ENCODE measurements at places on chromosomes 3 and 15. TPM values are rescaled to one million over a fixed set of nuclear protein-coding genes. Genes with fewer than 3 reads are reported as not detected.

SLC24A5 gene
- total RNA-seq = not detected

CISH gene
- 17.0 TPM for total RNA-seq

ACKR2 gene
- 6.1 TPM for total RNA-seq

NSUN3 gene
- total RNA-seq = 10.0 TPM

RYR3 gene
- total RNA-seq = 20.2 TPM

SLC27A2 gene
- total RNA-seq = not detected

KCTD6 gene
- 13.0 TPM for total RNA-seq

KCNMB3 gene
- 7.2 TPM for total RNA-seq

- DNase-seq = no peak
Observed at GRCh38 chr3:13088028-13089006, 15.1 kb upstream of the IQSEC1 start.

DNA sequence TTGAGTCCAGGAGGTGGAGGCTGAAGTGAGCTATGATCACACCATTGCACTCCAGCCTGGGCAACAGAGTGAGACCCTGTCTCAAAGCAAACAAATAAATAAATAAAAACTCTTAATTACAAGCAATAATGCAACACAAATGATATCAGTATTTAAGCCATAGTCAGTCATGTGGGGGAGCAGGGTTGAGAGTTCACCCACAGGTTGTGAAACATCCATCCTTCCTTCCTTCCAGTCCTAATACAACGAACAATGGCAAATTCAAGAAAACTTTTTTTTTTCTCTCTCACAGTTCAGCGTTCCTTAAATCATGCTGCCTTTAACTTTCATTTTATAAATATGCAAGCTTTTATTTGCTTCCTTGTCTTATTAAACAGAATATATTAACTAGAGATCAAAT is 24.1 kb downstream of the ZNF592 start:
- DNase-seq = no peak

GRCh38 chr15:81012588-81012987 is 11.9 kb downstream of the TLNRD1 start:
- DNase-seq = peak; percentile 69

- no peak for DNase-seq
Observed at GRCh38 chr3:4981665-4982494, 2.6 kb downstream of the BHLHE40 start.

- DNase-seq = no peak
Observed at GRCh38 chr15:91508633-91509032, 344.9 kb upstream of the SLCO3A1 start.

- DNase-seq = no peak
Observed at GRCh38 chr3:142053244-142053643, 96.1 kb downstream of the TFDP2 start.

- no peak for DNase-seq
Observed at GRCh38 chr3:20256144-20256543, 70.1 kb upstream of the SGO1 start.

- DNase-seq = no peak
Observed at GRCh38 chr3:146314871-146315270, 64.0 kb upstream of the PLSCR4 start.

DNA sequence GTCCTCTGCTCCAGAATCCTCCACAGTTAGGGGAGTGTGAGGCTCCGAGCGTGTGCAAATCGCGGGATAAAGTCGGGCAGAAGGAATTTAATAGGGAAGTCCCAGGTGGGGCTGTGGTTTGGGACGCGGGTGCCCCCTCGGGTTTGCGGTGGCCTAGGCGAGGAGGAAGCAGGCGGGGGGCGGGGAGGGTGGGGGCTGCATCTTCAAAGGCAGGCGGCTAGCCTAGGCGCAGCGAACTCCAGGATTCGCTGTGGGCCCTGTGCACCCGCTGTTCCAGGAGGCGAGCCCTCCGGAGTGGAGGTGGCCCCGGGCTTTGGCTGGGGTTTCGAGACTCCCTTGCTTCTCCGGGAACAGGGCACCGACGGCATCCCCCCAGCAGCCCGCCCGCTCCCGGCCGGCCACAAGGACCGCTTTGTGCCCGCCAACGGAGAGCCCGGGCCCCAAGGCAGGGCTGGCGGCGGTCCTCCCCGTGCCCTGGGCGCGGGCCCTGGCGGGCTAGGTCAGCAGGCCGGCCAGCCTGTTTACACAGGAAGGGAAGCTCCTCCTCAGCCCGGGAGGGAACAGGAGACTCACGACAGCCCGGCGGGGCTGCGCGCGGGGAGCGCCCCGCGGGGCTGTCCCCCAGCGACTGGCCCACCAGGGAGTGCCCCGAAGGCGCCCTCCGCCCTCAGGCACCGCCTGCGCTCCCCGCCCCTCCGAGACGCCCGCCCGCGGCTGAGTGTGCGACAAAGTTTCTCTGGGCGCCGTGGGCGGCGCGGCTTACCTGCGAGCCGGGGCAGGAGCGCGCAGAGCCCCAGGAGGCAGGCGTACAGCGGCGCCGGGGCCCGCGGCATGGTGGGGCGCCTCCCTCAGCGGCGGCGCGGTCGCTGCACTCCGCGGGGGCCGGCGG is 753 bp downstream of the ITGB5 start:
- DNase-seq = peak; percentile 75

DNA sequence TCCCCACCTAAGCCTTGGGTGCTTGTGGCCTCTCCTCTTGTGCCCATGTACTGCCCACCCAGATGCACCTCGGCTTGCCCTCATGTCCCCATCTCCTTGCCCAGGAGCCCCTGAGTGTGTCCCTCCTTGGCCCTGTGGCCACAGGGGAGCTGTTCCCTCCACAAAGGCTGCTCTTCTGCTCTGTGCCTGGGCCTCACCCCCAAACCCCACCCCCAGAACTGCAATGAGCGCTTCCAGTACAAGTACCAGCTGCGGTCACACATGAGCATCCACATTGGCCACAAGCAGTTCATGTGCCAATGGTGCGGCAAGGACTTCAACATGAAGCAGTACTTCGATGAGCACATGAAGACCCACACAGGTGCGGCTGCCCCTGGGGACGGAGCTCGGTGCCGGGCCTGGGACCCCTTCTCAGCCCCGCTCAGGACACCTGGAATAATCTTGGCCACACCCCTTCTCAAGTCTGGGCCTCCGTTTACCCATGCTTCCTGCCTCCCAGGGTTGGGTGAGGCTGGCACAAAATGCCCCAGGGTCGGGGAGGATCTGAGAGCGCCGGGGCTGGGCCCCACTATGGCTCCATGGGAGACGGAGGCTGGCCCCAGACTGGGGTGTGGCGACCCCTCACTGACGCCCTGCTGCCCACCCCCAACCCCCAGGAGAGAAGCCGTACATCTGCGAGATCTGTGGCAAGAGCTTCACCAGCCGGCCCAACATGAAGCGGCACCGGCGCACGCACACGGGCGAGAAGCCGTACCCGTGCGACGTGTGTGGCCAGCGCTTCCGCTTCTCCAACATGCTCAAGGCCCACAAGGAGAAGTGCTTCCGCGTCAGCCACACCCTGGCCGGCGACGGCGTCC is 10.3 kb downstream of the ZBTB47 start:
- DNase-seq = peak; percentile 63

GRCh38 chr3:89098964-89099585 is 8.3 kb upstream of the EPHA3 start:
- no peak for DNase-seq

DNA sequence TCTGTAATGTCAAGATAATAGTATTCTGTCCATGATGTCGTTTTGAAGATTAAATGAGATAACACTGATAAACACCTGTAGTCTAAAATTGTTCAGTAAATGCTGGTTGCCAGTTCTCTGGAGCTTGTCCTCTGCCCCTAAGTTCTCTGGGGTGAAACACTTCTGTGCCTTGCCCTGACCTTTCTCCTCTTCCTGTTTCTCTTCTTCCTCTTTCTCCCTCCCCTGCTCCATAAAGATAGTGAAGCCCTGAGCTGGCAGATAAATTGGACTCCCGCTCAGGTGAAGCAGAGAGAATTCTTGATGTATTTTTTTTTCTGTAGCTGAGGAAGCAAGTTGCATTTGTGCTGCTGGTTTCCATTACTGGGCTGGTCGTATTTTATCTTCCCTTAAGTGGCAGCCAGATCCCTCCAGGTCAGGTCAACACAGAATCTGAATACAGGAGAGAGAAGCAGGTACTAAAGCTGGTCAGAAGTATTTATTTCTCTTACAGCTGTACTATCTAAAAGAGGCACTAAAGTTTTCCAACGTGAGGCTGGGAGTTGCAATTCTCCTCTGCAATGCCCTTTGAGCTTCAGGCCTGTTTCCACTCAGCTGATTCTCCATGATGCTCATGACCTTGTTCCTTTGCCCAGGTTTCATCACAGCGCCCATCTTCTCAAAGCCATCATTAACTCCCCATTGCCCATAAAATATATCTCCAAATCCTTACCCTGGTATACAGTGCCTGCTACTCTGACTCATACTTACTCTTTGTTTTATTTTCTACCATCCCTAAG is 319.3 kb upstream of the CFAP20DC start:
- DNase-seq = no peak

- no peak for DNase-seq
Observed at GRCh38 chr3:108472001-108472591, 38.3 kb downstream of the MYH15 start.

DNA sequence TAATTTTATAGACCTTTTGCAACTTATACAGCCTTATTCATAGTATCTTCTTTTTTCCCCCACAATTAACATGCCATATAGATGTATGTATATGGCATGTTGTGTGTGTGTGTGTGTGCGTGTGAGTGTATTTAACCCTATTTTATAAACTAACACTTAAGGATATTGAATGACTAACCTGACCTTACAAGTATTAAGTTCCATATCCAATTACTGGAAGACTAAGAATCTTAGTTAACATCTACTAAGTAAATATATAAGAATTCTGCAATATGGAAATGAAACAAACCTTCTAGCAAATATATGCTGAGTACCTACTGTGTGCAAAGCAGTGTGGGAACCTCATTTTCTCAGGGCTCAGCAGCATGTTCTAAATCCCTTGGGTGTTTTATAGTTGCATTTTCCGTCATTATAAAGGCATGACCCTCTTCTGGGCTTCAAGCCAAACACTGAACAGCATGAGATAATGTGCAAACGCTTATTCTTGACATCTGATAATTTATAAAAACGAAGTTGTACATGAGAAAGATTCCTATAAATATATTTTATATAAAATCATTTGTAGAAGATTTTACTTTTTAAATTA is 105.5 kb downstream of the NLGN1 start:
- no peak for DNase-seq
